Heart left ventricle (tissue), 16 donors: ENCODE measurements at places on chromosomes 4 and X. TPM values are rescaled to one million over a fixed set of nuclear protein-coding genes. Genes with fewer than 3 reads are reported as not detected.

RAB39B gene
- total RNA-seq, result 0.16 TPM

GSTCD gene
- 6.4 TPM for total RNA-seq

CXCL11 gene
- total RNA-seq, result not detected

CYBB gene
- 7.6 TPM for total RNA-seq

GPC3 gene
- total RNA-seq, result 4.0 TPM

HHIP gene
- total RNA-seq, result not detected

EVC2 gene
- 0.66 TPM for total RNA-seq

RGN gene
- 21.9 TPM for total RNA-seq

FATE1 gene
- total RNA-seq, result 0.27 TPM

PPBP gene
- not detected for total RNA-seq

FABP2 gene
- not detected for total RNA-seq

MEPE gene
- not detected for total RNA-seq

STK26 gene
- total RNA-seq, result 1.6 TPM

LAGE3 gene
- 18.9 TPM for total RNA-seq

IRF2 gene
- 23.8 TPM for total RNA-seq

- no peak for DNase-seq
Observed at GRCh38 chr4:164215113-164215741, 538.7 kb upstream of the SMIM31 start.

GRCh38 chrX:66130469-66130868 lies 33.6 kb upstream of the HEPH start:
- no peak for DNase-seq

GRCh38 chrX:126165721-126166461 lies at the start of gene DCAF12L2:
DCAF12L2 (minus strand) TSS chrX:126166289; CDS start chrX:126165924, 365 bp downstream.
- no peak for DNase-seq

- DNase-seq, result no peak
Observed at GRCh38 chr4:55004831-55005230, 120.6 kb downstream of the KDR start.

- no peak for DNase-seq
Observed at GRCh38 chr4:11402192-11402591, 26.5 kb downstream of the HS3ST1 start.

- DNase-seq, result no peak
Observed at GRCh38 chr4:128275346-128275745, 12.3 kb downstream of the PGRMC2 start.

DNA sequence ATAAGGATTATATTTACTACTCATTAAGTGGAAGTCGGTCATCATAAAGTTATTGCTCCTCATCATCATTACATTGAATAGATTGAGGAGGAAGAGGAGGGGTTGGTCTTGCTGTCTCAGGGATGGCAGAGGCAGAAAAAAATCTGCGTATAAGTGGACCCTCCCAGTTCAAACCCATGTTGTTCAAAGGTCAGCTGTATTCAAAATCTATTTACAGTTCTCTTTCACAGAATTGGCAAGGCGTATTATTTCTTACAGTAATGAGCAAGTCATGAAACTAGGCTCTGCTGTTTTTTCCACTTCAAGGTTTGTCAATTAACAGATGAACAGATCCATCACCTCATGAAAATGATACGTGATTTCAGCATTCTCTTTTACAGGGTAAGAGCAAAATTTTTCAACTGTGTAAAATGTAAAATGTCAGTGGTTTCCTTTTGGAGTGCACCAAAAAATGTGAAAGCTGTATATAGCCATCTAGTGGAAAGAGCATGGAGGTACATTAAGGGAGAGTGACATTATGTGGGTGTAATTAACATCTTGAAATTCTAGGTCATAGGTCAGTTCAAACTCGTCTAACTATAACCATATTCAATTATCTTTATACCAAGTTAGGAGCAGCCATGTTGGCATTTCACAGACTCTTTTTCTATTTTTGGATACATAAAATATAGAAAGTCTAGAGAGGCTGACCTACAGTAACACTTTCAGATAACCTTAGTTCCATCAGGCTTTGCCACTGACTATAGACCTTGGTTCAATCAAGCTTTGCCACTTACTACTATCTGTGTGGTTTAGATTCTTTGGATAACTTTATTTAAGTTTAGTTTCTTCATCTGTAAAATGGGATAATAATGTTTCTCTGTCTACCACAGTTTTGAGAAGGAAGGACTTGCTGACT lies 30.1 kb downstream of the NEIL3 start:
- no peak for DNase-seq

DNA sequence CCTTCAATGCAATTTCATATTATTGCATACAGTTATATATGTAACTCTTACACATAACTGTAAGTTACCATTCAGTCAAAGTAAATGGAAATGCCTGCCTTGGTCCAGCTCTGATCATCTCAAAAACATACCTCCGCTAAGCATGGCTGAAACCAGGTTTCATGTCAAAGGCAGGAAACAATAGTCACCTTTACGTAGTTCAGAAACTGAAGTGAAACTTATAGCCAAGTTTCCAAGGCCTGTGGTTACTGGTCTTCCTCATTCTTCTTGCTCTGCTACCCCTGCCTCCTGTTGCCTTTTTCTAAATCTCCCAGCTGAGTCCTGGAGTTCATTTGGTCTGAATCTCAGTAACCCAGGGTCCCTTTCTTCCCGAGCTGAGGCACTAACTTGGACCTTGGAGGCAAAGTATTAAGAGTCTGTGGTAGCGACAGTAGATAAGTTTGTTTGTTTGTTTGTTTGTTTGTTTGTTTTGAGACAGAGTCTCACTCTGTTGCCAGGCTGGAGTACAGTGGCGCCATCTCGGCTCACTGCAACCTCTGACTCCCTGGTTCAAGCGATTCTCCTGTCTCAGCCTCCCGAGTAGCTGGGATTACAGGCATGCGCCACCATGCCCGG lies 30.8 kb downstream of the DAPP1 start:
- DNase-seq, result no peak

GRCh38 chr4:110616238-110617074 lies 6.4 kb downstream of the PITX2 start:
- DNase-seq, result no peak

GRCh38 chr4:24846716-24847115 lies 51.3 kb downstream of the SOD3 start:
- no peak for DNase-seq

DNA sequence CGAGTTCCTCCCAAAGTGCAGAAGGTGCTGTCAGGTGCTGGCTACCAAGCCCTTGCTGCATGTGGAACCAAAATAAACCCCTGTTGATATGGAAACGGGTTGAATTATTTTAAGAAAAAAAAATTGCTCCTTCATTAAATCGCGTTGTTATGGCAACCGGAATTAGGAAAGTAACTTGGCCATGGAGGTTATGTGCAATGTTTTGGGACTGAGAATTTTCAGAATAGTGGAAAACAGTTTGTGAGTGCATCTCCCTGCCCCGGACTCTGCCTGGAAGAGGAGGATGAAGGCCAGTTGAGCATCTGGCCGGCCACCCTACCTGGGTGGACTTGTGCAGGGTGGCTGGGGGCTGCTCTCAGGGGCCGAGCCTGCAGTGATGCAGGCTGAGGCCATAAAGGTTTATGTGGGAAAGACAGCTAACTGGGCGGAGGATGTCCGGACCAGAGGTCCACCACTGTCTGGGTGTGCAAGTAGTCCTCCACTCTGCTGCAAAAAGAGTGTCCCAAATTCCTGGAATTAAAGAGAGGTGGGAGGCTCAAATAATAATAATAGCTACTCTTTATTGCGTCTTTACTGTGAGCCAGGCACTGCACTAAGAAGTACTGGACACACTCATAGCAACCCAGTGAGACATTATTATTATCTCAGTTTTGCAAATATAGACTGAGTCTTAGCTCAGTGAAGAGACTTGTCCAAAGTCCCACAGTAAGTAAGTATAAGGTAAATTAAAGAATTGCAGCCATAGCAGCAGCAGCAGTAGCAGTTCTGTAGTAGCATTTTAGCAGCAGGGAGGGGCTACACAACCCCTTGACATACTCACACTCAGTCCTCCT lies 20.6 kb downstream of the RTL5 start:
- no peak for DNase-seq

DNA sequence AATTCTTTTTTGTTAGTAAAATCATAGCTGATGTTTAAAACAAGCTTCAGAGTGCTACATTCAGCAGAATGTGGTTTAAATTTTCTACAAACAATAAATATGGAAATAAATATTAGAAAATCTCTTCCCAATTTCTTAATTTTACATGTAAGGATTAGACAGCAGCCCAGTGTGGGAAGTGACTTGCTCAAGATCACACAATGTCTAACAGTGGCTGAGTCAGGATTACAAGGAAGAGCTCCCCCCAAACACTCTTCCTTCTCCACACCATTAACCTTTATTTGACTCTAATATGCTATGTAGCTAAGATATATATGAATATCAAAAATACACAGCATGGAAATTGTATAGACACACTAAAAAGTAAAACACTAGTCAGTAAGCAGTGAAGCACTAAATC lies 59.5 kb downstream of the SLC10A7 start:
- DNase-seq, result no peak

DNA sequence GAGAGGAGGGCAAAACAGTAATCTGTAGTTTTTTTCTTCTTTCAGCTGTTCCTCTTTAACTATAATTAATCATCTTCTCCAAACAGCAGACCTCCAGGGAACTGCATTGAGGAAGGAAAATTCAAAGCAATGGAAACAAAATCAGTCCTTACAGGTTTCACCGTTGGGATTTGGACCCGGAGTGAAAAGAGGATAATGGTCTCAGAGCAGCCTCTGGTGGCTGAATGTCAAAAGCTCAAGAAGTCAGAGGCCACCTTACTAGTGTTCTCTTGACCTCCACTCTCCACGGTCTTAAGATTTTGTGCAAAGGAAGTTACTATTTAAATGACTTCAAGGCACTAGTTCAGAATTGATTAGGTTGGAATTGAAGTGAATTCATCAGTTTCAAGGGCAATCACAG lies 16.0 kb upstream of the MID1 start:
- no peak for DNase-seq

DNA sequence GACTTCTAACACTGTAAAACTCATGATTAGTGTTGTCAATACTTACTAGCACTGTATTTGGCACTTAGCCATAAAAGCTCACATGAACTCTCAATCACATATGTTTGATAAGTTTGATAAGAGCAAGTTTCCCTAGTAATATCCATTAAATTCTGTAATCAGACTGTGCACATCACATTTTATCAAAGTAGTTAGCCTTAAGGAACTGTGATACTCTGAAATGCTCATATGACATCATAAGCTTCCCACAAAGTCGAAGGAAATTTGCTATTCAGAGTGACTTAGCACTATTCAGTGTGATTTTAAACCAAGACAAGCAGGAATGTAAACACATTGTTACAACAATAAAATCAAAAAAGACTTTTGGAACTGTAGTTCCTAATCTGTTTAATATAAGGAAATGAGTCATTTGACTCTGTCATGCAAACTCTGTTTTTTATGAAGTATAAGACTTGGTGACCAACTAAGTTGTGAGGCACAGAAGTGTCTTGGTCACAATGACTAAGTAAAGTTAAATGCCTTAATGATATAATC lies 6.7 kb downstream of the SLC7A11 start:
- DNase-seq, result no peak

- DNase-seq, result no peak
Observed at GRCh38 chr4:8735236-8736089, 136.2 kb downstream of the HMX1 start.

DNA sequence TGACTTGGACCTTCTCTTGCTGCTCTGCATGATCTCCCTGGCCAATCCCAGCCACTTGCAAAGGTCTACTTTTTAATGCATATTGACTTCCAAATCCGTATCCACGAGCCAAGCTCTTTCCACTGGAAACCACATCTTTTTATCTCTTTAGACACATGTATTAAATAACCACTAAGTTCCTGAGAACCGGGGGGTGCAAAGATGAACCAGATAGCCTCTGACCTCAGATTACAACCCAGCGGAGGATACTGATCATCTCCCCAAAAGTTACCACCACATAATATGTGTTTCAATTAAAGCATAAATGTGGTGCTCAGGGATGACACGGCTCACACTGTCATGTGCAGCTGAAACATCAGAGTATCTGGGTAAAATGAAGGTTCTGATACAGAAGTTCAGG lies 40.4 kb upstream of the FAM9B start:
- no peak for DNase-seq

GRCh38 chr4:161564230-161564834 lies 599.5 kb downstream of the FSTL5 start:
- no peak for DNase-seq

DNA sequence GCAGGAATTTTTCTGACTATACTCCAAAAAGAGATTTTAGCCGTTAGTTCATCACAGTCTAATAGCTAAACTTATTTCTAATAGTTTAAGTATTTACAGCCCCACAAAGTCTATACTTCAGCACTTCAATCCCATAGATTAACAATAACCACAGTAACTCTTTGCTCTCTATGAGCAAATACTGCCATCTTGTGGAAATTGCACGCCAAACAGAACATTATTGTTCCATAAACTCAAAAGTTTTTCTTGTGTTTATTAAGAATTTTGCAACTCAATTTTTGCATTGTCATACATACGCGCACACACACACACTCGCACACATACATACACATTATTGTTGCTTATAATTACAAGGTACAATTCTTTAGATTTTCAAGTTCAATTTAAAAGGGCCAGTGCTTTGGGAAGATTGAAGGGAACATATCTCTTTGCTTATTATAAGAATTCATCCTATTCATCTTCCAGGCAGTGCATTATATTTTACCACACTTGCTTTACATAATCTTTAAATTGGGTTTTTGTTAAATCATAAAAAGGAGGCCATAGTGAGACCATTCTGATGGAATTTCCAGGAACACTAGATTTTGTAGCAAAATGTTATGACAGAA lies 63.8 kb upstream of the ATOH1 start:
- no peak for DNase-seq

DNA sequence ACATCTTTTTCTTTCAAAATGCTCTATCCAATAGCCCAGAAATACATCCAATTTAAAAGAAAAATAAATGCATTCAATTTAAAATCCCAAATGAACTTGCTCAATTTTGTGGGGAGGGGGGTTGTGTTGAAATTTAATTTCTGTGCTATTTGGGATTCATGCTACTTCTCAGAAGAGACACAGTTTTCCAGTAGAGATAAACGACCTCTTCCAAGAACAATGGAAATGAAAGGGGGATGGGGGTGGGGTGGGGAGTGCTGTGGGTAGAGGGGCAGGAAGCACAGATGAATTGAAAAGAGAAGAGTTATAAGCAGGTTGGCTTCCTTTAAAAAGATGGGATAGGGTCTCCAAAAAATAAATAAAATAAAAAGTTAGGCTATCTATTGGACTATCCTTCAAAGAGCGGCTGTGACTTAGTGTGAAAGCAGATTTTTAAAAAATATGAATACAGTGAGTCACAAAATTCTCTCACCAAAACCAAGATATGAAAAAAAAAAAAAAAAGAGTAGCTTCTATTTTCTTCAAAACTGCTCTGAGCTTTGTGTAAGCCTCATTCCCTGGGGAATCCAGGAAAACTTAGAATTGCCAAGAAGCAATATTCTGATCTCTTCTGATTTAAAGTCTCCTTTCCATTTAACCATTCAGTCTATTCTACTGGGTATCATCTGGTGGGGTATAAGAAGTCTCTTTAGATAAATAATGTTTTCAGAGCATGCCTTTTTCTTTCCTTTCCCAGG lies 324.3 kb downstream of the PTTG2 start:
- no peak for DNase-seq
